ENCODE measurements at places on chromosomes 16 and 17.
A peak's percentile ranks its signal among the peaks of the same experiment; 100 is the strongest.

- no peak for DNase-seq
Observed at GRCh38 chr17:11852912-11853311, 144.4 kb downstream of the ZNF18 start.

DNA sequence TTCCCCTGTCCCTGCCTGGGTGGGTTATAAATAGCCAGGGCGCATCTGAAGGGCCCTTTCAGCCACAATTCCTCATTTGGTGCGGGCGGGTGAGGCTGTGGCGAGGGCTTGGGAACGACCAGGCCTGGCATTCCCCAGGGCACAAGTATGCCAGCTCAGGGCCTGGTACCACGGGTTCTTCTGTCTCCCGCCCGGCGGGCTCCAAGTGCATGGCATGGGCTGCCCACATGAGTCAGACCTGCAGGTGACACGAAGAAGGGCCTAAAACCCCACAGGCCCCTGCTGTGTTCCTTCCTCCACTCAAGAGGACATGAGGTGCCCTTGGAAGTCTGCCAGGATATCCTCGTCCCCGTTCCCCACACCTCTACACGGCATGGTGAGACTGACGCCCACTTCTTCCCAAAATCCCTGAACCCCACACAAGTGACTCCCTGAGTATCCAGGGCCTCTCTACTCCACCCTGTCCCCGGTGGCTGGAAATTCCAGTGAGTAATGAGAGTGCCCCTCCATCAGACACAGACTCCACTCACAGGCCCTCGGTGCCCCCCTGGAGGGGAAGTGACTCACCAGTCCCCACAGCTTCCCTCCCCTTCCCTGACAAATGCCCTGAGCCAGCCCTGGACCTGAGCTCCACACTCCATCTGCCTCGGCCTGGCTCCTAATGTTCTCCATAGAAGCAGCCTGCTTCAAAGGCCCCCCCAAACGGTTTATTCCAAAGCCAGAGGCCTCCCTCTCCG, 68.8 kb downstream of the ABR start:
- no peak for DNase-seq

DNA sequence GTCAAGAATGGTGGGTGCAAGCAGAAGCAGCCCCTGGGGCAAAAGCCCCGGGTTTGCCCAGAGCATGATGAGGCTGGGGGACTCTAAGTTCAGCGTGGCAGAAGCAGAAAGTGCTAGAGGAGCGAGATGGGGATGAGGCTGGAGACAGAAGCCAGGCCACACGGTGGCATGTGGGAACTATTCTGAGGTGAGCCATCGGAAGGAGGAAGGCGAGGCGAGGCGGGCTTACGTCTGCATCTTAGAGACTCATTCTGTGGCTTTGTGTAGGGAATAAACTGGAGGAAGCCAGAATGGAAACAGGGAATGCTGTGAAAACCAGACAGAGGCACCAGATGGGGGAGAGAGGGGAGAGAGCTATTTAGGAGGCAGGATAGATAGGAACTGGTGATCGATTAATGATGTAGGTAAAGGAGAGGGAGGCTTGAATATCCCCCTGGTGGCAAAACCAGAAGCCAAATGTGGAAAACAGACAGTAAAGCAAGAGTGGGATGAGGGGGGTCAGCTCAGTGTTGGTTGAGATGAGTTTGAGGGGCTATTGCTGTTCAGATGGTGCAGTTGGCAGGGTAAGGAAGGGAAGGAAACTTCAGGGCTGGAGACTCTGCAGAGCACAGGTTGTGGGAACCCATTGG, 3.1 kb upstream of the TNFSF13 start:
- DNase-seq, result no peak

DNA sequence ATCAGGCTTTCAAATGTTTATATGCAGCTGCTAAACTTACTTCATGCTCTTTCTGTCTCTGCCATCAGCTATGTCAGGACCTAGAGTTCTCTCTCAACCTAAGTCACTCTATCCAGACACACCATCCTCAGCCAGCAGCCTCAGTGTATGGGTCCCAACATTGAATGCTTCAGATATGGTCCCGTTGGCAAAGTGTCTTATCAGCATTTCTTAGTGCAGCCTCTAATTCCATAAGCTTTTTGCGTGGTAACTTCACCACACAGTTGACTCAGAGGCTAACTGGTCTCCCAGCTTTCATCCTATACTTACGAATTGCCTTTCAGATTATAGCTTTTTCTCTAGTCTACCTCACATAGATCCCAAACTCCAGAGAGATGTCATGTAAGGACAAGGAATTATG, 402.9 kb upstream of the EEF2KMT start:
- DNase-seq, result no peak

DNA sequence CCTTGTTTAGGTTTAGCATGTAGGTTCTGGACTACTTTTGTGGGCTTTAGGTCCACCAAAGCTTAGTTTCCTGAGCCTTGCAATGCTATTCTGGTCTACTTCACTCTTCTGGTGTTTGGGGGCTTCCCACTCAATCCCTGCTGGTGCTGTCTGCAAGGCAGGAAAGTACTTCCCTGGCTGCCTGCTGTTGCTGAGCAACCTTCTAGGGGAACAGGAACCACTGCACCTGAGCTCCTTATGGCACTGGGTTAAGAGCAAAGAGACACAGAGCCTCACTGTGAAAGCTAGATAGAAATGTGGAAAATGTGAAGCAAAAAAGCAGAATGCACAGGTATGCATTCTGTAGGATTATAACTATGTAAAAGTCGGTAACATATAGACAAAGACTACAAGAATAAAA, 17.0 kb downstream of the MPO start:
- DNase-seq, result no peak

DNA sequence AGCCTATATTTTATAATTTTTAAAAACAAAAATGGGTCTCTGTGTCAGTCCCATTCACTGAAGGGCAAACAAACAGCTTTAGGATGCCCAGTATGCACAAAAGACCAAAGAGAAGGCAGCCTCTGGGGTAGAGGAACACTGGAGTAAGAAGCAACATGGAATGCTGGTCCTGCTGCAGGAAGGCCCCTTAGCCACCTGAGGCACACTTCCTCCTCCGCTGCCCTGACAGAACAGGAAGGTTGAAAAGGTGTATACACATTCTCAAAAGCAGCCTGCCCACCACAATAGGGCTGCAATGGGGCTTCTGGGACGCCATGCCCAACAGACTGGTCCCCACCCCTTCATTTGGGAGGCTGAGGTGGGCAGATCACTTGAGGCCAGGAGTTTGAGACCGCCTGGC, 19.5 kb downstream of the TOM1L2 start:
- no peak for DNase-seq

DNA sequence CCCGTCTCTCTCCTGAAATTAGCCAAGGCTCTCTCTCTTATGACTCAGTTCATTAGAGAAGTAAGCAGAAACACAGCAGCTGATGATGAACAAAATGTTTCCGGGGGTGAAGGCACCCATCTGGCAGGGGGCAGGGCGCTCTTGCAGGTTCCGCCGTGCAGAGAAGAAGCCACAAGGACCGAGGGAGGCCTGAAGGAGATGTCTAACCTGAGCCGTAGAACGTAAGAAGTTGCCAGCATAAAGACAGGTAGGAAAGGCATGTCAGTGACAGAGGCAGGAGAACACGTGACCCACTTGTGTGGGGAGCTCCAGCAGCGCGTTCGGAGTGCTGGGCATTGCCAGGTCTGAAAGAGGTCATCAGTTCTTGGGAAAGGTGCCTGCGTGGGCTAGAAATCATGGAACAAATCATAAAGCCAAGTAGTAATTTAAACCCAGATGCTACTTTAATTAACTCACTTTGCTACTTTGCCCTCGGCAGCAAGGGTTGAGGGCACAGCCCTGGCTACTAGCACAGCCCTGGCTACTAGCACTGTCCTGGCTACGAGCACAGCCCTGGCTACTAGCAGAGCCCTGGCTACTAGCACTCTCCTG, 198.6 kb downstream of the RPTOR start:
- peak; percentile 77 for DNase-seq

GRCh38 chr16:77469634-77470033, 34.8 kb upstream of the ADAMTS18 start:
- no peak for DNase-seq

- no peak for DNase-seq
Observed at GRCh38 chr17:16435925-16436886, 20.8 kb downstream of the TRPV2 start.

GRCh38 chr17:66373944-66374817, 71.8 kb downstream of the PRKCA start:
- DNase-seq, result peak; percentile 29

DNA sequence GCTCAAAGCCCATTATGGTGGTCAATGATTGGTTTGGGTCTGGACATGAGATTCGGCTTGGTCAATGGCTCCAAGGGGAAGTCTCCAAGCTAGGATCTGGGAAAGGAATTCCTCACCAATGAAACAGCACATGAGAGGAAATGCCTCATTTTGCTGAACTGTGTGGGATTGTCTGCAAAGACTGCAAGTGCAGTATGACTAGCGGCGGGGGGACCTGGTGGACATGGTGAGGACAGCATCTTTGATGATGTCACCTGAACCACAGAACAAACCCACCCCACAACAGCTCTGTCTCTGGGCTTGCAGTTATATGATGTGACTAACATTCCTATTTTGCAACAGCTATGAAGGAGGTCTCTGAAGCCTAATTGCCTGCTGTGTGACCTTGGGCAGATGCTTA, 50.6 kb upstream of the NKD1 start:
- DNase-seq, result no peak

GRCh38 chr17:32258383-32259140, 7.1 kb upstream of the RHBDL3 start:
- no peak for DNase-seq

GRCh38 chr17:41548844-41549595, 20.9 kb upstream of the KRT19 start:
- DNase-seq, result peak; percentile 83

DNA sequence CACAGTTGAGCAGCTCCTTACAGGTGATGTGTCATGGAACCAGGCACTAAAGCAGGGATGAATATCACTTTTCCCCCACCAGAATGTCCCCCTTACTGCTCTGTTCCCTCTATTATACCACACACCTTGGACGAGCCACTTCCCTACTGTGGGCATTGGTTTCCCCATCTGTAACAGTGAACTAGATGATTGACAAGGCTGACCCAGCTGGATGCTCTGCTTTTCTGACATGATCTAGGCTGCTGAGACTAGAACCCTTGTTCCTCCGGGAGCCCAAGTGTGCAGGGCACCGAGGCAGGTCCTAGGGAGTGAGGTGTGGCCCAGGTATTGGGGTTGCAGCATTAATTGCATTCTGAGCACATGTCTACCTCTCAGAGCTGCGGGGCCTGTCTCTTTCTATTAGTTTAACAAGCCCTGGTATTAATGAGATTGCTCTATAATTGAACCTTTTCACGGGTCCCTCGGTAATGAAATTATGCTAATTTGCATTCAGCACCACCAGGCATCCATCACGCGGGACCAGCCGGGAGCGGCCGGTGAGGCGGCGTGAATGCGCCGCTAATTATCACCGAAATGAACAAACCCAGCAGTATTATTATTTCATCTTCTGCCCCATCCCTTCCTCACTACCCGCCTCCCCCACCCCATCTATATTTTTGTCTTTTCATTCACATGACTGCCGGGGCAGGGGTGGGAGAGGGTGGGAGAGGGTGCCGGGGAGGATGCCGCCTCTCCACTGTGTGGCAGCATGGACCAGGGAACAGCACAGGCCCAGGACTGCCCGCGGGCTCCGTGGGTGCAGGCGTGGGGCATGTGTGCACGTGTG, 121.1 kb downstream of the CYLD start:
- no peak for DNase-seq

- DNase-seq, result peak; percentile 87
Observed at GRCh38 chr17:38729886-38730525, at the start of gene CISD3. CISD3 (plus strand) TSS chr17:38730341; CDS start chr17:38730359, 18 bp downstream.

All from CD4-positive, alpha-beta T cell treated with Interleukin-6 at 100 ng/mL for 8 hours (primary cell).